ENCODE measurements at places on chromosomes 3 and 15.

- peak overlapping the region; percentile 53 for H3K4me3 ChIP-seq
- H3K4me1 ChIP-seq = peaks cover 90% of the 10 kb centered on the region
- H3K27ac ChIP-seq = peak overlapping the region; percentile 81
- H3K36me3 ChIP-seq = no peaks in the 10 kb centered on the region
- DNase-seq = peak; percentile 57
- H3K27me3 ChIP-seq = no peaks in the 10 kb centered on the region
Measured at GRCh38 chr15:74400915-74401757, 32.6 kb downstream of the SEMA7A start.

DNA sequence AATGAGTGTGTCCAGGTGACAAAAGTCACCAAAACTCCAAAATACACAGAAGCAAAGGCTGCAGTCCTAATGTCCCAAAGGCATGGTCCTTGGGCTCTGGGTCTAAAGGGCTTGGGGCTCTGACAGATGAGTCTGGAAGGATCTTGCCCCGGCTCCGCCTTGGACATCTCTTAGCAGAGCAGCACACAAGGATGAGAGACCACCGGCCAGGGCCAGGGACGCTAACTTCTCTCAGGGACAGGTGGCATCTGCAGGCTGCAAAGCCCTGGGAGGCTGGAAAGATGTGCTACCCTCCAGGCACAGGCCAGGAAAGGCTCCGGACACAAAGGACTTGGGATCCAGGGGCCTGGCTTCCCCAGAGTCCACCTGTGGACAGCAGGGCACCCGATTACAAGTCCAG lies 14.1 kb upstream of the SHISA5 start:
- H3K27me3 ChIP-seq = no peaks in the 10 kb centered on the region
- peaks cover 22% of the 10 kb centered on the region for H3K36me3 ChIP-seq
- peak overlapping the region; percentile 82 for H3K27ac ChIP-seq

DNA sequence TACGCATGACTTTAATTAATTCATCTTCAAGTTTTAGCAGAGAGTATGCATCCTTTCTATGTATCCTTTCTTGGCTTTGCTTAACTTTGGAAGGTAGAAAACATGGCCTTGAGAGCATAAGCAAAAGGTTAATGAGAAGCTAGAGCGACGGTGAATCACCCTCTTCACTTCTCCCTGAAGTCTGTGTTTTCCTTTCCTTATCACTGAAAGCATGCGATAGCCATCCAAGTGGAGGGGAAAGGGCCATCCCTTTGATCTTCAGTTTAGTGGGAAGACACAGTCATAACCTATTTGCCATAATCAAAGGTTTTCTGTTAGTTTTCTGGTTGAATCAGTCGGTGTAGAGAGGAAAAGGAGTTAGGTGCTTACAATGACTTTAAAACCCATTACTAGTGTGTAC lies 354.0 kb upstream of the ROBO2 start:
- H3K27me3 ChIP-seq = no peaks in the 10 kb centered on the region
- H3K4me3 ChIP-seq = no peak overlapping the region
- H3K36me3 ChIP-seq = no peaks in the 10 kb centered on the region
- no peak for DNase-seq

DNA sequence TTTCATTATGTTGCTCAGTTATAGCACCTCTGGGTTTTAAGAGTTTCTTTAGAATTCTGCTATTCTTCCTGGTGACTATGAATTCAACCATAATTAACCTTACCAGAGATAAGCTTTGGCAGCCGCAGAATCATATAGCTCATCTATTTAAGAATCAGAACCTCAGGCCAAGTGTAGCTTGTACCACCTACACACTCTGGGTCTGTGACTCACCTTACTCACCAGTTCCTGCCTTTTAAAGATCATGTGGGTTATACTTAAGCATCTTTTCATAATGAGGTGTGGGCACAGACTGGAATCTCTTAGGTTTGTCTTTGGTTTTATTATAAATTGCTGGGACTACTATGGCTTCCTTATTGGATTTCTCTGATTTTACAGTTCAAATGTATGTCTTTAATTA lies 21.9 kb downstream of the CDV3 start:
- H3K4me3 ChIP-seq = no peak overlapping the region
- DNase-seq = no peak
- no peak overlapping the region for H3K27ac ChIP-seq
- H3K4me1 ChIP-seq = peaks cover 7% of the 10 kb centered on the region
- peaks cover 11% of the 10 kb centered on the region for H3K36me3 ChIP-seq

- no peak for DNase-seq
- peaks cover 51% of the 10 kb centered on the region for H3K4me1 ChIP-seq
- peak overlapping the region; percentile 80 for H3K27ac ChIP-seq
- peak overlapping the region; percentile 59 for H3K4me3 ChIP-seq
Measured at GRCh38 chr15:67825881-67826716, 790 bp downstream of the SKOR1 start.

GRCh38 chr15:53116169-53116568 lies 326.0 kb upstream of the ONECUT1 start:
- H3K27me3 ChIP-seq = no peaks in the 10 kb centered on the region
- no peaks in the 10 kb centered on the region for H3K4me1 ChIP-seq
- H3K27ac ChIP-seq = no peak overlapping the region
- no peak for DNase-seq

DNA sequence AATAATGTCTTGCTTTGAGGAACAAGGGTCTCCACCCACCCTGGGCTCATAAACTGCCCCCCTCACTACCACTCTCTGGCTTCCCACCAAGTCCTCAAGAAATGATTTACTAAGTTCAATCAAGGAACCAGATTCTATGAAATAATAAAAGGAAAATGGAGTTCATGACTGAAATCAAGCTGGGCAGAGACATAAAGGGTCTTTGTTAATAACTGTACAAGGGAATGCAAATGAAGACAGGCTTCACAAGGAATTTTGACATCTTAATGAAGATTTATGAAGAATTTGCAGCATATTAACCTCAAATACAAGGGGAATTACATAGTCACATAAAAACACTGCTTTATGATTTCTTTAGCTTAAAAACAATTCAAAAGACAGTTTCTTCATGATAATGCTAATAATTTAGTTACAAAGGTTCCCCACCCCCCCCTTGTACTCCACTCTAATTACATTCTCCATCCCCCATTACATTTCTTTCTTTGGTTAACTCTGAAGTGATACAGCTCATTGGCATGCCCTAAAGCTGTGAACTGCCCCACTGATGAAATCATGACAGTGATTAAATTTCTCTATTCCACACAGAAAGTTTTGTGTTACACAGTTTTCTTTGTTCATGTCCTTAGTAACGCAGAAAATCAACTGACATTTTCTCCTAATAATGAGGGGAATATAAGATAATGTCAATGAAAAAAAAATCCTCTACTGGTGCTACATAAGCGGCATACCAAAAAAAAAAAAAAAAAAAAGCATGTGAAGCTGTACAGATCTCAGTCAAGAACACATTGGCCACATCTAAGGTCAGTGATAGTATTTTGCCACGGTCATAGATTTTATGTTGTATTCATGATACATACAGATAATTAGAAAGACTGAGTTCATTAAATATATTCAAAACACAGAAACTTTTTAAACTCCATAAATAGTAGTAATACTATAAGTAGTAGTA lies 54.4 kb downstream of the WWTR1 start:
- H3K27me3 ChIP-seq = no peaks in the 10 kb centered on the region
- H3K4me1 ChIP-seq = no peaks in the 10 kb centered on the region
- no peak for DNase-seq
- H3K27ac ChIP-seq = no peak overlapping the region
- H3K36me3 ChIP-seq = no peaks in the 10 kb centered on the region
- no peak overlapping the region for H3K4me3 ChIP-seq

GRCh38 chr3:63278171-63279004 lies at the start of gene SYNPR:
SYNPR (plus strand) TSS chr3:63278308.
- no peak within 1 kb of the TSS for H3K27ac ChIP-seq
- no peaks in the 10 kb centered on the region for H3K4me1 ChIP-seq
- H3K27me3 ChIP-seq = peaks cover 25% of the 10 kb centered on the region
- no peak for DNase-seq

- DNase-seq = no peak
- no peaks in the 10 kb centered on the region for H3K36me3 ChIP-seq
- H3K4me1 ChIP-seq = no peaks in the 10 kb centered on the region
- H3K27me3 ChIP-seq = peaks cover 27% of the 10 kb centered on the region
Measured at GRCh38 chr3:194775266-194775665, 89.6 kb downstream of the FAM43A start.

DNA sequence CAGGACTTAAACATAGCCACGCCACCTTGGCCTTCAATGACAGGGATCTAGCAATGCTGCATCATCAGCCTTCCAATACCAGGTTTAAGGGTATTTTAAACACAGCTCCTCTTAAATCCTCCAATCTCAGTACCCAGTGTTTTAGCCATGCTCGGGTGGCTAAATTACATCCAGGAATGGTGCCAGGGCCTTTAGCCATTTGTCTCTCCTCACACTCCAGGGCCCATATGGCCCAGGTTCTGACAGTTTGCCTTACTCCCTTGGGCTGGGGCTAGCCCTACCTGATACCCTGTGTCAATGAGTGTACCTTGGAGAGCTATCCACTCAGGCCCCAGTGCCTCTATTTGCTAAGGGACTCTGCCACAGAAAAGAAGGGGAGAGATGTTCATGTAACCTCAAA lies 29.4 kb downstream of the ZNF589 start:
- DNase-seq = no peak
- peaks cover 42% of the 10 kb centered on the region for H3K36me3 ChIP-seq
- H3K4me3 ChIP-seq = no peak overlapping the region
- H3K4me1 ChIP-seq = peaks cover 38% of the 10 kb centered on the region
- H3K27ac ChIP-seq = no peak overlapping the region

- no peak for DNase-seq
- H3K27me3 ChIP-seq = peaks cover 10% of the 10 kb centered on the region
- H3K4me3 ChIP-seq = no peak overlapping the region
- no peaks in the 10 kb centered on the region for H3K4me1 ChIP-seq
Measured at GRCh38 chr15:31062310-31062847, 39.1 kb downstream of the TRPM1 start.

DNA sequence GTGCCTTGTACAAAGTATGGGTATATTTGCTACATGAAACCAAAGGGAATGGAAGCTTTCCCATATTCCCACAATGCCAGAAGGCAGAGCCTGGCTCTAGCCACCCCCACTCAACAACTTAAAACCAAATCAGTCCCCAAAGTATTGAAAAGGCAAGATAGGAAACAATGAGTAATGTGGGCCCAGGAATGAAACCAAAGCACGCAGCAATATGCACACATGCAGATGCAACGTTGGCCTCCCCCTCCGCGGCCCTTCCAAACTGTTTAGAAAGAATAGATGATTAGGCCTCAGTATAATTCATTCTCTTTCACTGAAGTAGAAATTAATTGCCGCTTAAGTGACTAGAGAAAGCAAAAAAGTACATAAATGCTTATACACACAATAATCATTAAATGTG lies 59.1 kb downstream of the THRB start:
- no peaks in the 10 kb centered on the region for H3K4me1 ChIP-seq
- H3K27ac ChIP-seq = no peak overlapping the region
- no peak for DNase-seq
- no peaks in the 10 kb centered on the region for H3K27me3 ChIP-seq
- no peak overlapping the region for H3K4me3 ChIP-seq

DNA sequence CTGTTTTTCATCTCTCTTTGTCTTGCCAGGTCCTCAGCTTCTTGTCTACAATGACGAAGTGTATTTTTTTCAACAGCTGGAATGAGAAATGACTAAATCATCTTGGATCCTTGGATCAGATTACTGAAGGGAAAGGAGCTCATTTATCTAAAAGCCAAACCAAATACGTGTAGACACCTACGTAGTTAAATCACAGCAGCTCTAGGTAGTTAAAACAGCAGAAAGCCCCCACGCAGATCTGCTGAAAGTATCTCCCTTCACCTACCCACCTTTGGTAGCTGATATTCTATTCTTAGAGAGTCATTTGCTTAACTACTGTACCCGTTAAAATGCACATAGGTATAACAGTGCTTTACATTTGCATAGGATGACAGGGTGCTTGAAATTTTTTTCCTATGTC lies 105.5 kb upstream of the WNT5A start:
- no peak for DNase-seq
- H3K4me1 ChIP-seq = no peaks in the 10 kb centered on the region
- no peak overlapping the region for H3K27ac ChIP-seq
